CD4-positive, alpha-beta T cell treated with Interleukin-10 for 1 hour (primary cell): ENCODE measurements at places on chromosomes 7 and 10.

DNA sequence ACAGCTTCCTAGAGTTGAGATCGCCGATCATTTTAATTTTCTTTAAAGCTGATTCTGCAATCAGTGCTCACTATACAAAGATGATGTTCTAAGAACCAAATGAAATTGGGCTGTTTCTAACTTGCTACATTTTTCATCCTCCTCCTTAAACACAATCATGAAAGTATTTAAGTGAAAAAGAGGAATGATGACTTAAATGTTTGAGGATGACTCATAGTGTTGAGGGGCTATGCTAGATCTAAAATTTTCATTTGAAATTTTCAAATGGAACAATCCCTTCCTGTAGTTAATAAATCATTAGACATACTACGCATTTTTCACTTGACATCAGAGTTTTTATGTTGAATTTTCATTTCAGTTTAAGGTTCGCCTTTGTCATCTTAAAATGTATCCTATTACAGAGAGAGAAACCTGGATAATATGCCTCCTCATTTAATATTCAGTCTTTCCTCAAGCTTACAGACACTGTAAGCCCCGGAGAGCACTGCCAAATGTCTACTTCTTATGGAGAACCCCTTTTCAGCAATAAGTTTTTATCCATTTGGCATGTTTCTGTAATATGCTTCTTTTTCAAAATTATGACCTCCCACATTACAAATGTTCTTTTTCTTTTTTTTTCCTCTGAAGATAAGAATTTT is 499.6 kb downstream of the MAGI2 start:
- DNase-seq = no peak

- no peak for DNase-seq
Measured at GRCh38 chr7:2791390-2791789, 52.7 kb downstream of the GNA12 start.

DNA sequence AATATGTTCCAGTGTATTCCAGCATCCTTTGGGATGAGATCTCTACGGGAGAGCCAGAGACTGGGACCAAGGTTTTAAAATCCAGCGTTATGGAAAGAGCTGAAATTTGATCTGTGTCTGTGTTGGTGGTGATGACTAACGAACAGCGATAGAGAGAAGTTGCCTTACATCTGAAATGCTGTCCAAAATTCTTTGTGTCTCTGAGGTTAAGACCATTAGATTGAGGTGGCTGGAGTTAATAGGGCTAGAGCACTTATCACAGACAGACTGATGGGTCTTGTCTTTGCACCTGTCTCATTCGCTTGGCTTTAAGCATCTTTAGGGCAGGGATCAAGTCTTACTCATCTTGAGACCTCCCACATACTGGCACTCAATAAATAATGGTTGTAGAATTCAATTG is 41.0 kb upstream of the RAPGEF5 start:
- DNase-seq = no peak

DNA sequence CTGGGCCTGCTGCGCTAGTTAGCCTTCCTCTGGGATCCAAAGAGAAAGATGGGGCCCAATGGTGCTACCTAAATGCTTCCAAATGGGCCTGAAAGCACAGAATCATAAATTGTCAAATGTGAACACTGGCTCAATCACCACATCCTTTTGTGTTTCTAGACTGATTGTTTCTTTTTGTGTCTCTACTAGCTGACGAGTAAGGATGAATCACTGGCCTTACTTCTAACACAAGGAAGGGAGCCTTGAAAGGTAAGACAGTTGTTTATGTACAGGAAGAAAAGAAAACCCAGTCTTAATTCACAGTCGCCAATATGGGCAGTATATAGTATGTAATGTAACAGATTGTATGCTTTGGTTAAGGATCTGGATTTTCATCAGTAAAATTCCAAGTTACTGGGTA is 89.5 kb downstream of the ZNF92 start:
- DNase-seq = no peak

DNA sequence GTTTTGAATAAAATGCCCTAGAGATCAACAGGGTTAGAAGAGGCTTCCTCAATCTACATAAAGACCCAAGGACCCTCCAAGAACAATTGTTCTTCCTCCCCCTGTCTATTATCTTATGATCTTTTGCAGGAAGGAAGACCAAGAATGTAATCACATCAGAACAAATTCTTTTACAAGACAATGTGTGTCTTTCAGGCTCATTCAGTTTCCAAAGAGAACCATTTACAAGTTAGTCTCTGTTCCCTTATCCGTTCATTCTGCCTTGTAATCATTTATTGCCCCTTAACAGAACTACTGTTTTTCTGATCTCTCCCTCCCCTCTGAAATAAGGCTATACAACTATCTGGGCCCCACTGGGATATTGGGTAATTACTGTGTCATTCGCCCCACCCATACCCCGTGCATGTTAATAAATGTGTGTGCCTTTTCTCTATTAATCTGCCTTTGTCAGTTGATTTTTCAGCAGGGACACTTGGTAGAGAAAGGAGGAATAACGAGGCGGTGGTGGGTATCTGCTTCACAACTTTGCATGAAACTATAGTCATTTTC is 5.7 kb upstream of the MKRN1 start:
- no peak for DNase-seq

GRCh38 chr10:47388879-47389278 is 4.8 kb upstream of the ZNF488 start:
- no peak for DNase-seq

DNA sequence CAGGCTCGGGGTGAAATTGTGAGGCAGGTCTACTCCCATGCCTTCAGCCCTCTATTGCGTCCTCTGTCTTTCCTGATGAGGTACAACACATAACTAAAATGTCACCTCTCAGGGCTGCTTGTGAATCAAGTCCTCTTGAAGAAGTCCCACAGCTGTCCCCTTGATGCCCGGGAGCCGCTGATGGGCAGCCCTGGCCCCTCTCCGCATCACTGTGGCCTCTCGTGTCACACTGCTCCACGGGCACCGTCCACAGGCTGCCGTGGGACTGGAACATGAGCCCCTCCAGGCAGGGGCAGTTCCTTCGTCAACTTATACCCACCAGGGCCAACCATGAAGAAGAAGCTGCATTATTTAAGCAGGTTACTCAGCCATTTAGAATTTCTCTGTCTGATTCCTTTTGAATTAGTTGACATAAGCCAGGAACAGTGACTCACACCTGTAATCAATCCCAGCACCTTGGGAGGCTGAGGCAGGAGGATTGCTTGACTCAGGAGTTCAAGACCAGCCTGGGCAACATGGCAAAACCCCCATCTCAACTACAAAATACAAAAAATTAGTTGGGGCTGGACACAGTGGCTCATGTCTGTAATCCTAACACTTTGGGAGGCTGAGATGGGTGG is 58.5 kb upstream of the UBE3C start:
- DNase-seq = no peak

DNA sequence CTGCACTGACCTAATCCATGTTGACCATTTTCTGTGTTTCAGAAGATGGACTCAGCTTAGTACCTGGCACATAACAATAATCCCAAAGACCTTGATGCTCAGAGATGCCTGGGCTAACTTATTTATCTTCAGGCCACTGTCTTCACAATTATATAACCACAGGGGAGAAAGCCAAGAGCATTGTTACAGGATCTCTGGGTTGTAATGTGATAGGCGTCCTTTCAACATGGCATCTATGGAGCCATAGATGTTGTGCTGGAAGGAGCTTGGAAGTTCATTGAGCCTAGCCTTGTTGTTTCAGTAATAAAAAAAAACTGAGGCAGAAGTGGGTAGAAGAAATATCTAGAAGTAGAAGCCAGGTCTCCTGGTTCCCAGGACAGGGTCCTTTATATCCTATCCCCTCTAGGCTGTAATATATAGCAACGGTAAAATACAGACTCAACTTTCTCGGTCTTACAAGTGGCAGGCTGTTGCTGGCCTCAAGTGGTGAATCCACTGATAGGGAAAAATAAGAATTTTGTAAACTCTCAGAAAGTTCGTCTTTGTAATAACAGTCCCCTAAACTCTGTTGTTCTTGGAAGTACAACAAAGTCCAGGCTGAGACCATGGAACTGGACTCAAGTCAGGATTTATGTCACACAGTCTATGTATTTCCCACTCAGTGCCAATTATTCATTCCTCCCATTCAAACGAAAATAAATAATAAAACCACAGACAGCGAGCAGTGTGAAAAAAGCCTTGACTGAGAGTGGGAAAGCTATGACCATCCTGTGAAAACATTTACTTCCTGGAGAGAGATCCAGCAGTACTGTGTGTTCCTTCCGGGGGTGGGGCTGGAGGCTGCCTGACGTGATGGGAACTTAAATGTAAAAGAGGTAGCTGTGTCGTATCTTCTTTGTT is 277.6 kb downstream of the REEP3 start:
- DNase-seq = no peak

GRCh38 chr10:17410907-17411306 is 43.5 kb downstream of the ST8SIA6 start:
- no peak for DNase-seq

GRCh38 chr7:34493752-34494151 is 164.3 kb upstream of the NPSR1 start:
- DNase-seq = no peak

DNA sequence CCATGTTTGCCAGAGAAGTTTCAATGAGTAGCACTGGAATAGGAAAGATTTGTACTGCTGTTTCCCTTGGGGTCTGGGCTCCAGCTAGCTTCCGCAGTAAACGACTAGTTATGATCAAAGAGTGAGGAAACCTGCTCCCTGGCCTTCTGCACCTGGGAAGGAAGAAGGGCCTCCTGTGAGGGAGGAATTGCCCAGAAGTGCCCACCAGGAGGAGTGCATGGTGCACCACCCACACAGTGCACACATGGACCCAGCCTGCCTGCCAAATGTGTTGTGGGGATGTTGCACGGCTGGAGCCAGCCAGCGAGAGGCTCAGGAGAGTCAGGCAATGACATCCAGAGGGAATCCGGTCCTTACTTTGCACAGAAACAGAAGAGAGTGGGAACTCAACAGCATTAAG is 27.0 kb upstream of the FAM107B start:
- no peak for DNase-seq

DNA sequence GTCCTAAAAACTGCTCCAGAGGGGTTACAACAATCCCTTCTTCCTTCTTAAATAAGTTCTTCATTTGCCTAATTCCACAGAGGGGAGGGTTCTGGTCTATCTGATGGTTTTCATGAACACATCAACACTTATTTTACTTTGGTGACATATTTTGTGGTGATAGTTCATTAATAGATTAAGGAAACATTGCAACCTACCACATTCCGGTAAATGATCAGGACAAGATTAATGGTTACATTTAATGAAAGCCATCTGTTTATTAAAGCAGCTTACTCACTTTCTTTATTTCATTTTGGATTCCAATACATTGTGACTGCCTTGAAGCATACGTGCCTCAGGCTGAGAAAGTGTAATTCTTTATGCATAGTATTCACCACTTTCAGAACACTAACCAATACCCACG is 101.0 kb downstream of the SKIDA1 start:
- no peak for DNase-seq

- DNase-seq = no peak
Measured at GRCh38 chr10:33455029-33455428, 120.6 kb upstream of the NRP1 start.

DNA sequence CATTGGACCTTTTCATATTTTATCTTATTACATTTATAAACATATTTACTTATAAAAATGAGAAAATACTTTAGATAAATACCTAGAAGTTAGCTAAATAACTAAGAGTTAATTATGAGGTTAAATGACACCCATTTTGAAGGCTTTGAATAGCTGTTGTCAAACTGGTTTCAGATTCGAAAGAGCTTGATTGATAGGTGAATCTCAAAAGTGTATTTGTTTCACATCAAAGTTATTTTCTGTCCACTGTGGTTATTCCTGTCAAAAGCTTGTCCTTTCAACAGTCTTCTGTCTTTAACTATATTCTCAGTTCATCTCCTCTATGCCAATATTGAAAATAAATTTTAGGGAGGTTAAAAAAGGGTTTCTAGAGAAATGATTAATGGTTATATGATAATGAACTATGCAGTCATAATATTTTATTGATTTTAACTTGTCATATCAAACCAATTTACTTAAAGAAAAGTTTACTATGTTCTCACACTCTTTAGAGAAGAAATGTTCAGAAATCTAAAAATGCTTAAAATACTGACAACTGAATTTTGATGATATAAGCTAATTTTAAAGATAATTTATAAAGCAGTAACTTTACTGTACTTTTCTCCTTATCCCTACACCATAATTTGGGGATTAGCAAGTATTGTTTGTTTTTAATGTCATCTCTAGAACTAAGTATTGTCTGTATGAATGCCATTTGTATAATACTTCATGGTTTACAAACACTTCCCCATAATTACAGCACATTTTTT is 72.0 kb upstream of the FOXP2 start:
- no peak for DNase-seq

DNA sequence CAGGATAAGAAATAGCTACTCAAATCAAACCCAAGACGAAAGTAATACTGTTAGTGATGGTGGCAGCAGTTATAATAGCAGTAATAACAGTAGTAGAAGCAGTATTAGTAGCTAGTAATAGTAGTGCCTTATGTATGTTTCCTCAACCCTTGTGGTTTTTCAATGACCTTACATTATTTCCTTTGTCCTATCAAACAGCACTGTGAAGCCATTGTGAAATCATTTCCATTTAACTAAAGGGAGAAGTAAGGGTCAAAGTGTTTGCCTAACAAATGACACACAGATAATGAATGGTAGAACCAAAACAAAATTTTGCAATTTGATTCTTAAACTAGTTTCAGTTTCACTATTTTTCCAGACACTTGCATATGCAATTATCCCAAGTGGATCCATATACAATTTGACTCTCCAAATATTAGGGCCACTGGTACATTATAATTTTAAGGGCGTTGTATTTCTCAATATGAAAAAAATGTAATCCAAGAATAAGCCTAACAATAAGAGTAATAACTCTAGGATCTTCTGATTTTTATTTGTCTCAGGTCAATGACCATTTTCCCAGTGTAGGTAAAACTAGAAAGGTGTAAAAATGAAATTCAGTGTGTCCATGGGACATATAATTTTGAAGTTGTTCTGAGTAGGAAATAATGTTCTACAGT is 33.7 kb upstream of the TMEM26 start:
- DNase-seq = no peak

- DNase-seq = no peak
Measured at GRCh38 chr10:6247041-6247712, 44.4 kb downstream of the PFKFB3 start.

- DNase-seq = no peak
Measured at GRCh38 chr10:92972066-92972870, 88.3 kb upstream of the CYP26C1 start.

- DNase-seq = no peak
Measured at GRCh38 chr10:4343091-4343490, 482.9 kb upstream of the AKR1E2 start.
